ENCODE measurements at places on chromosomes 1 and 21.

DNA sequence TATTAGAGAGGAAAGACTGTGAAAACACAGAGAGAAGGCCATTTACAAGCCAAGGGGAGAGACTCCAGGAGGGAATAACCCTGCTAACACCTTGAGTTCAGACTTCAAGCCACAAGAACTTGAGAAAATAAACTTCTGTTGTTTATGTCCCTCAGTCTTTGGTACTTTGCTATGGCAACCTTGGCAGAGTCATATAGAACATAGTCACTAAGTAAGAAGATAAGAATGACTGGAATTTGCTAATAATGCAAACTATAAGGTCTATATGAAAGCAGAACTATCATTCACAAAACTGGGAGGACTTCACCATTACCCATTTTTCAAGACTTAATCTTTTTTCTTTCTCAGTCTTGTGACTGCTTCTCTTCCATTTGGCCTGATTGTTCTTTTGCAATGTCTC, 767.3 kb upstream of the ADAMTS5 start:
- DNase-seq = no peak

- DNase-seq = no peak
Observed at GRCh38 chr1:228884196-228884595, 148.9 kb downstream of the RHOU start.

GRCh38 chr21:18384771-18385170, 18.8 kb downstream of the TMPRSS15 start:
- peak; percentile 49 for DNase-seq

DNA sequence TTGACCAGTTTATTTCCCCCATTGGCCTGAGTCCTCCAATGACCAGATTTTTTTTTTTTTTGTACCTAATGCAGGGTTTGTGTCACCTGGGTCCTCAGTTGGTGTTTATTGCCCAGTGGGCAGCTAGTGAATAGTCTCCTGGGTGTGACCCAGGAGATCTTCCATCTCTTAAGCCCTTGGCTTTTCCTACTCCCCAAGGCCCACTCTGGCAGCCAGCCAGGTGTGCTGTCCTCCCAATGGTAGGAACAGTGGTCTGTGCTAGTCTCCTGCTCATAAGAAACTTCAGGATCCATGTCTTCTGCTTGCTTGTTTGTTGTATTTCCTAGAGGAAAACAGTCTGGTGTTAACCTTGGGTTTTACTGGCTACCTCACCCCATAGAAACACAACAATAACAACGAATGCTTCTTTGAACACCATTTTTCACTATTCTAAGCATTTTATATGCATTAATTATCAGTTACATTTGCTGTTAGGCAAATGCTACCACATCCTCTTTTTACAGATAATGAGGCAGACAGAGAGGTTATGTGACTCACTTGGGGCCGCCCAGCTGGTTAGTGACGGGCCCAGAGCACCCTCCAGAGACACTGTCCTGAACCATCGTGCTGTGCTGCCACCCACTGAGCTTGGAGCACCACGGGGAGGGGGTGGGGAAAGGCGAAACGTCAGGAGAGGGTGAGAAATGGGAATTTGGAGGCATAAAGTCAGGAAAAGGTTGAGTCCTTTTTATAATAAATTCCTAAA, 107.5 kb downstream of the HIVEP3 start:
- no peak for DNase-seq

DNA sequence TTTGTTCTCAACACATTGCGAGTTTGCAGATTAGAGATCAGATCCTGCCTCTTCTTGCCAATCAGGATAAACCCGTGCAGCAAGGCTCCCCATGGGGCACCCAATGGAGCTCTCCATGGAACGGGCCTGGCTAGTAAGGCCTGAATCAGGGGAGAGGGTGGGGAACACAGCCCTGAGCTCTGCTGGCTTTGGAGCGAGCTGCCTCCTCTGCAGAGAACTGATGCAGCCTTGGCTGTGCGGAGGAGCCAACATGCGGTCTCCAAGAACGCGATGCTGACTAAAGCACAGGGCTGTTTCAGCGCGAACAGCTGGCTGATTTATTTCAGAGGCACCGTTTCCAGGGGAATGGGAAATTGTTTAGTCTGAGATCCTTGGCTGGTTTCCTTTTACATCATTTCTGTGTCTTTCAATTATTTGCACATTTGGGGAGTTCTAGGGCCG, 139.7 kb downstream of the TSEN15 start:
- no peak for DNase-seq

DNA sequence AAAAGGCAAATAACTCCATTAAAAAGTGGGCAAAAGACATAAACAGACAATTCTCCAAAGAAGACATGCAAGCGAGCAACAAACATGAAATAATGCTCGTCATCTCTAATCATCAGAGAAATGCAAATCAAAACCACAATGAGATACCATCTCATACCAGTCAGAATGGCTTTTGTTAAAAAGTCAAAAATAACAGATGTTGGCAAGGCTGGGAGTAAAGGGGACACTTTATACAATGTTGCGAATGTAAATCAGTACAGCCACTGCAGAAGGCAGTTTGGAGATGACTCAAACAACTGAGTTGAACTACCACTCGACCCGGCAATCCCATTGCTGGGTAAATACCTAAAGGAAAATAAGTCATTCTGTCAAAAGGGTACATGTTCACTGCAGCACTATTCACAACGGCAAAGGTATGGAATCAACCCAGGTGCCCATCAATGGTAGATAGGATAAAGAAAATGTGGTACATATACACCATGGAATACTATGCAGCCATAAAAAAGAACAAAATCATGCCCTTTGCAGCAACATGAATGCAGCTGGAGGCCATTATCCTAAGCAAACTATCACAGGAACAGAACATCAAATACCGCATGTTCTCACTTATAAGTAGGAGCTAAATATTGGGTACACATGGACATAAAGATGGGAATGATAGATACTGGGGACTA, 25.9 kb downstream of the TSPAN2 start:
- DNase-seq = peak; percentile 35

DNA sequence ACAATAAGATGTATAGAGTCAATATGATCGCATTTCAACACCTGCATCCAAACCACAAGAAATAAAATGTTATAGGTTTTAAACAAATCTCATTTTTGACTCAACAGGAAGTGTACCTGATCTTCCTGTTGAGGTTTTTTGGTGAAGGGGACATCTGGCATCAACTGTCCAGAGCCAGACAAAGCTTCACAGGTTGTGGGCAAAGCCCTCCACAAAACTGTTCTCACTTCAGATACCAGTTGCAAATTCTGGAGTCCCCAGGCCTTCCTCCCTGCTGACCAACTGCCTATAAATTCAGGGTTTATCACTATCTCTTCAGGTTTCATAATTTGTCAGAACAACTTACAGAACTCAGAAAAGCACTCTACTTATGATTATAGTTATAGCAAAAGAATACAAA, 326.1 kb upstream of the CAMK1G start:
- no peak for DNase-seq

DNA sequence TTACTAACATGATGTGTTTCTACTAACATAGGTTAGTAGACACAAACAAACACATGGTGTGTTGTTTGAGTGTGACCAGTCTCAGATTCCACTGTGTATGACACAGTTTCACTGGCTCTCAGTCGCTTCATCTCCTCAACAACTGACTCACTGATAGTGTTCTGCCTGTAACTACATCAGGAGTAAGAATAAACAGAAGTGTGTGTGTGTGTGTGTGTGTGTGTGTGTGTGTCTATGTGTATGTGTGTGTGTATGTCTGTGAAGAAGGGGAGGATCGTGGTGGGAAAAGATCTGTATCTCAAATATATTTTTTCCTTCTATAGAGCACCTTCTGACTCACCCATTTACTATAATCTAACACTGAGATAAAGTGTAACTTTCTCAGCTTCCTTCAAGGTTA, 391.0 kb downstream of the PTPRC start:
- DNase-seq = no peak

DNA sequence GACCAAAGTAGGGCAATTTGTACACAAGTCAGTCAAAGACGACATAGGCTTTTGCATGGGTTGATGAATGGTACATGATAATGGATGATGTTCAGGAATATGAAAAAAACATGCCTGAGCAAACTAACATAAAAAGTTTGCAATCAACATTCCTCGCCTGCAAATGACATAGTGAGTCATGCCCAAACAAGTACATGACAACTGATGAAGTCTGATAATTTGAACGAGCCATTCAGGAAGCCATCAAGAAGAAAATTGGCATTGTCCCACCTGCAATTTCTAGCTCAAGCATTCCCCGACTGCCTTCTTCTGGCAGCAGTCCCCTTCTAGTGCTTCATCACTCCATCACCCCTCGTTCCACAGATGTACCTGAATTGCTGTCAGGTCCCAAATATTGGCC, 118.4 kb upstream of the NR5A2 start:
- no peak for DNase-seq

DNA sequence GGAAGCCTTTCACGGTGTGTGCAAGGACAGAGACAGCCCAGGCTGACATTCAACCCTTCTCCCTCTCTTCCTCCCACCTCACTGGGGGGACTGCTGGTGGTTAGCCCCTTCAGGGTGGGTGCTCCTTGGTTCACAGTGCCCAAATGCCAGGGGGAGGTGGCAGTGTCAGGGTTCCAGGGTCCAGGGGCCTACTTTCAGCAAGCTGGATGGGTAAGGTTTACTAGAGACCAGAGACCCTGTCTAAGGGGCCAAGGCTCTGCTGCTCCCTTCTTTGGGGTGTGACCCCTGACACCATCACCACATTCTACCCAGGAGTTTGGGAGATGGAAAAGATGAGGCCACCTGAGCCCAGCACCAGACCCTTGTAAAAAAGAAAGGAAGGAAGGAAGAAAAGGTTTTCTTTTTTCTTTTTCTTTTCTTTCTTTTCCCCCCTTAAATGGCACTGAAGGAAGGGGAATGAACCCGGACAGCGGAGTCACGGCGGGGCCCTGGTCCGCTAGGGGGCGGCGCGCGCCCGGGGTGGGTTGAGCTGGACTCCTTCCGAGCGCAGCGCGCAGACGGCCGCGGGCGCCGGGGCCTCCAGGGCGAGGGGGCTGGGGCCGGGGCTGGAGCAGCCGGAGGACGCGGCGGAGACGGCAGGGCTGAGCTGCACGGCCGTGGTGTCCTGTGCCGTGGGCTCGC, 18.8 kb downstream of the KNCN start:
- DNase-seq = peak; percentile 32

GRCh38 chr1:55773211-55773940, 558.2 kb upstream of the USP24 start:
- DNase-seq = no peak

DNA sequence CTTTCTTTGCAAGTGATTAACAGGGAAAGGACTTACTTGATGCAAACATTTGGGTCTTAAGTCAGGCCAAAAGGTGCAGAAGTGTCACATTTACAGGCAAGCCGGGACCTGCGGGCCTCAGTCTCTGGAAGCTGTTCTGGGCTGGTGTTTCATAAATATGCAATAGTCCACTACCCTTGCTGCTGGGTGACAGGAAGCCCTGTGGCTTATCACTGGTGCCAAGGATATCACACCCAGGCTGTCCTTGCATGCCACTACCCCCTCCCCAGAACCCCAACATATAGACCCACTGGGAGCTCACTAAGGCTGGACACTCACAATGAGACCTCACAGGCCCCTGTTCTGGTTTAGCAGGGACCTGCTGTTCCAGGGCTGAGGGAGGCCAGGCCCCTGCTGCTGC, 3.4 kb upstream of the LEFTY2 start:
- DNase-seq = no peak

GRCh38 chr1:71104417-71104816, 23.6 kb upstream of the ZRANB2 start:
- DNase-seq = no peak

DNA sequence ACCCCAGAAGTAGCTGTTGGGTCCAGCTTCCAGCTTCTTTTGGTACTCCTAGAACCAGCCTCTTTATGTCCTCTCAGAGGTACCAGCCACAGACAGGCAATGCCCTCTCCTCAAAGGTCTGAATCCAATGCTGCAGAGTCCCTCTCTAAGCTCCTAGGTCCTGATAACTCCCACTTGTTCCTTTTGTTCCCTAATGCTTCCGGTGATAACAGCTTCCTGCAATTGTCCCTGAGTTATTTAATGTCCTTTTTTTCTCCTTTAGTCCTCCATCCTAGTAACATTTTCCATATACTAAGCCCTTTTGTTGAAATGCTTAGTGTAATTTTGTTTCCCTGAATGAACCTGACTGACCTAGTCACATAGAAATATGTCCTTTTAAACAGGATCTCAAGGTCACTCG, 201.7 kb upstream of the BEND5 start:
- no peak for DNase-seq

GRCh38 chr21:16086121-16086520, 356.3 kb downstream of the USP25 start:
- no peak for DNase-seq

GRCh38 chr1:193111641-193112090, 6.5 kb upstream of the GLRX2 start:
- DNase-seq = peak; percentile 25

DNA sequence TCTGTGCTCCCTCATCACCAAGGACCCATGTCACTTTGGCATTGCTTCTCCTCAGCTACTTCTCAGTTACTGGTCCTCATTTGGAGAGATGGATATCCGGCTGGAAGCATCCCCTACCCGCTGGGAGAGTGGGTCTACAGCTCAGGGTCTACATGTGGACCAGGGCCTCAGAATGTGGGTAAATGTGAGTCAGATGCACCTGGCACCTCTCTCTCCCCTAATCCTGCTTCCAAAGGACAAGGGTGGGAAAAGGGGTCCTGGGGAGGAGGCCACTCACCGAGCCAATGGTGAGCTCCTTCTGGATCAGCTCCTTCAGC, 908 bp downstream of the S100A6 start:
- no peak for DNase-seq

GRCh38 chr1:50308878-50309277, 114.4 kb downstream of the DMRTA2 start:
- peak; percentile 30 for DNase-seq

- DNase-seq = no peak
Observed at GRCh38 chr1:183070234-183070922, 47.2 kb downstream of the LAMC1 start.

GRCh38 chr1:44559913-44560312, 114.4 kb downstream of the TMEM53 start:
- DNase-seq = no peak

- DNase-seq = no peak
Observed at GRCh38 chr21:44886113-44887075, 12.9 kb upstream of the PTTG1IP start.

DNA sequence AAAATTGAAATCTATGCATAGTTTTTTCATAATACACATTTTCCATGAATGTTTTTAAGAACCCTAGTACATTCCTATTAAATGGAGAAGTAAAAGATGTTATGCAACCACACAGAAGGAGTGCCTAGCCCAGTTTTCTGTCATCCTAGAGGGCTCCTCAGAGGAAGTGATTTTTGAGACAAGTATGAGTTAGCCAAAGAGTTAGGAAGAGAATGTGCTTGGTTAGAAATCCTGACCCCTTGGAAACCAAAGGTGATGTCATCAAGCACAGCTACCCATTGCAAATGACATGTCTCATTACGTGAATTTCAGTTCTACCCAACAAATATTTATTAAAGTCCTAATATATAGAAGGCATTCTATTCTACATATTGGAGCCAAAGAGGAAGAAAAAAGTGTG, 88.9 kb upstream of the TNFSF4 start:
- no peak for DNase-seq

- peak; percentile 93 for DNase-seq
Observed at GRCh38 chr21:45555557-45556301, 13.5 kb upstream of the SLC19A1 start.

- DNase-seq = no peak
Observed at GRCh38 chr1:205521686-205522085, 17.2 kb downstream of the CDK18 start.

- DNase-seq = no peak
Observed at GRCh38 chr21:41840880-41841279, 38.3 kb downstream of the PRDM15 start.

- DNase-seq = no peak
Observed at GRCh38 chr1:17359808-17360207, 12.2 kb upstream of the PADI6 start.
